Sigmoid colon (tissue), 7 donors: ENCODE measurements at places on chromosomes 11 and 22. TPM values are rescaled to one million over a fixed set of nuclear protein-coding genes. Genes with fewer than 3 reads are reported as not detected.
A peak's percentile ranks its signal among the peaks of the same experiment; 100 is the strongest.

Gene NRIP3
- polyA plus RNA-seq, result not detected

DNA sequence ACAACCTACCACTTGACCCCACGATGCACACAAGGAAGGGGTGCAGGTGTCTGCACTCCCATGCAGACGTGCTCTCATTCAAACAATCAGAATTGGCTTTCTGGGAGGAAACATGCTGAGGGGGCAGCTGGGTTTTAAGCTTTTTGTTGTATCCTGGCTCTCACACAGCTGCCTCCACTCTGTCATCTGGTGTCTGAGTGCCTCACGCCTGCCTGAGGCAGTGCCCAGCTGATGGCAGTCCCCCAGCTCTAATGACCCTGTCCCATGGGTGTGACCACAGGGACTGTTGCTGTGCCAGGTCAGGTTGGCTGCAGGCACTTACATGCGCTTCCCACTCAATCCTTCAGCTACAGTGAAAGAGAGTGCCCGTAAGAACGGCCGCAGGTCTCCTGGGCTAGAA lies 53.7 kb downstream of the ARFGAP3 start:
- peaks cover 20% of the 10 kb centered on the region for H3K36me3 ChIP-seq
- H3K27me3 ChIP-seq, result no peaks in the 10 kb centered on the region
- H3K4me3 ChIP-seq, result no peak overlapping the region
- DNase-seq, result peak; percentile 37
- H3K4me1 ChIP-seq, result no peaks in the 10 kb centered on the region
- H3K27ac ChIP-seq, result no peak overlapping the region

DNA sequence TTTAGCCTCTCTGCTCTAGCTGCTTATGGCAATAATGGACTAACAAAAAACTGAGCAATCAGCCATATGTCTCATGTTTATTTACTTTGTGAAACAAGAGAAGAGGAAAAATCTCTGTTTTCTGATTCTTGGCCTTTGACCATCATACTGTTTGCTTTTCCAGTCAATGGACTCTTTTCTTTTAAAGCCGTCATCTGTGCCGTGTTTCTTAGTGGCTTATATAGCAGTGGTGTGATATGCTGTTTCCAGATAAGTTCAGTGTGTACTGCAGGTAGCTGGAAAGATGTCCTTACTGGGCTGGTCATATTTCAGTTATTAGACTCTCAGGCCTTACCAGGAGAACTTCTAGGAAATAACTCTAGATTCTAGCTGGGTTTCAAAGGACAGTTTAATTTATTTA lies 33.6 kb upstream of the TECTA start:
- no peak for DNase-seq
- H3K27me3 ChIP-seq, result no peaks in the 10 kb centered on the region
- peaks cover 5% of the 10 kb centered on the region for H3K36me3 ChIP-seq
- peaks cover 7% of the 10 kb centered on the region for H3K4me1 ChIP-seq

Gene GUCD1
- polyA plus RNA-seq, result 301 TPM

DNA sequence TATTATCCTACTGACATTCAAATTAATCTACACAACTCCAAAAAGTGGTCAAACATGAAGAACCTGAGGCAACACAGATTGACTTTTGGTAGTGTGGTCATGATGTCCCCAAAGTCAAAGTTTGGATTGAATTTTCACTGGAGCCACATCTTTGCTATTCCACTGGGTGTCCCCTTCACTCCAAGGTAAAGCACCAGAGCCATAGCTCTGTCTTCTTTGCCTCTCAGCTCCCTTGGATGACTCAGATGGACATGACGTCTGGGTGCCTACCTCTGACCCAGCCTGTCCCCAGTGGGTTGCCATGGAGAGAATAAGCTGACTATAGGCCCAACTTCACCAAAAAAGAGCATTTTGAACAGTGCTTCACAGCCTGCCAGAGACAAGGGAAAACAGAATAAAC lies 57.4 kb upstream of the ARHGAP42 start:
- no peaks in the 10 kb centered on the region for H3K27me3 ChIP-seq
- no peaks in the 10 kb centered on the region for H3K36me3 ChIP-seq
- no peak overlapping the region for H3K27ac ChIP-seq
- H3K4me3 ChIP-seq, result no peak overlapping the region

GRCh38 chr22:39381009-39381755 lies 18.4 kb upstream of the TAB1 start:
- H3K27me3 ChIP-seq, result peaks cover 27% of the 10 kb centered on the region
- H3K4me1 ChIP-seq, result no peaks in the 10 kb centered on the region
- no peak overlapping the region for H3K27ac ChIP-seq
- DNase-seq, result no peak
- H3K4me3 ChIP-seq, result no peak overlapping the region

Gene CNIH2
- not detected for polyA plus RNA-seq

GRCh38 chr11:48028914-48029680 lies 48.7 kb downstream of the PTPRJ start:
- H3K4me3 ChIP-seq, result no peak overlapping the region
- no peak for DNase-seq
- H3K4me1 ChIP-seq, result peaks cover 12% of the 10 kb centered on the region
- no peak overlapping the region for H3K27ac ChIP-seq
- H3K36me3 ChIP-seq, result no peaks in the 10 kb centered on the region
- H3K27me3 ChIP-seq, result no peaks in the 10 kb centered on the region

- H3K27ac ChIP-seq, result no peak overlapping the region
- peaks cover 53% of the 10 kb centered on the region for H3K36me3 ChIP-seq
- peaks cover 34% of the 10 kb centered on the region for H3K4me1 ChIP-seq
- H3K4me3 ChIP-seq, result no peak overlapping the region
- H3K27me3 ChIP-seq, result no peaks in the 10 kb centered on the region
Observed at GRCh38 chr11:65866509-65867283, 5.9 kb downstream of the EFEMP2 start.

DNA sequence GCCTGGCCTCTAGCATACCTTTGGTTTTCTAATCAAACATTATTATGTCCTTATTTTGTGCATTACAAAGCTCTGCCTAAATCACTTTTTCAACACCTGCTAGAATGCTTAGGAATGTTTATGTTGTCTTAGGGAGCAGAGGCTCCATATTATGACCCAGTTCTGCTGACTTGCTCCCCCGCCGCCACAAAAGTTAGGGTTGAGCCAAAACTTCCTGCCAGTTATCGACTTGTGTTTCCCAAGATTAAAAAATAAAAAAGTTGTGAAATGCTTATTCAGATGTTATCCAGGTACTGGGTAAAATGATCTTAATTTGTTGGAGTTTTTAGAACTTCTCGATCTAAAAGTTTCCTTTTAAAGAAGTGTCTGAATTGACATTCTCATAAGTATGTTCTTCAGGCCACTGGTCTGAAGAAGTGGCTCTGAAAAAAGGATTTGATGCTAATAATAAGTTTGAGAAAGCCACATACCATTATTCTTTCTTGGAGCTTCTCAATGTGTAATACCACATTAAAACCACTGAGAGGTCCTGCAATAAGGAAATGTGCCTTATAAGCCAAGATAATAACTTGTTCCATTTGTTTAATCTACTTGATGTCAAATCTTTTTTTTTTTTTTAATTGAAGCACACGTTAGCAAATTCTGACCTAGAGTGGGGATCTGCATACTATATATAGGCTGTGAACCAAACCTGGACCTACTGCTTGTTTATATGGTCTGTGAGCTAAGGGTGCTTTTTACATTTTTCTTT lies 2.2 kb downstream of the RNF185 start:
- no peaks in the 10 kb centered on the region for H3K27me3 ChIP-seq
- H3K4me1 ChIP-seq, result no peaks in the 10 kb centered on the region
- no peak overlapping the region for H3K4me3 ChIP-seq
- no peak for DNase-seq

DNA sequence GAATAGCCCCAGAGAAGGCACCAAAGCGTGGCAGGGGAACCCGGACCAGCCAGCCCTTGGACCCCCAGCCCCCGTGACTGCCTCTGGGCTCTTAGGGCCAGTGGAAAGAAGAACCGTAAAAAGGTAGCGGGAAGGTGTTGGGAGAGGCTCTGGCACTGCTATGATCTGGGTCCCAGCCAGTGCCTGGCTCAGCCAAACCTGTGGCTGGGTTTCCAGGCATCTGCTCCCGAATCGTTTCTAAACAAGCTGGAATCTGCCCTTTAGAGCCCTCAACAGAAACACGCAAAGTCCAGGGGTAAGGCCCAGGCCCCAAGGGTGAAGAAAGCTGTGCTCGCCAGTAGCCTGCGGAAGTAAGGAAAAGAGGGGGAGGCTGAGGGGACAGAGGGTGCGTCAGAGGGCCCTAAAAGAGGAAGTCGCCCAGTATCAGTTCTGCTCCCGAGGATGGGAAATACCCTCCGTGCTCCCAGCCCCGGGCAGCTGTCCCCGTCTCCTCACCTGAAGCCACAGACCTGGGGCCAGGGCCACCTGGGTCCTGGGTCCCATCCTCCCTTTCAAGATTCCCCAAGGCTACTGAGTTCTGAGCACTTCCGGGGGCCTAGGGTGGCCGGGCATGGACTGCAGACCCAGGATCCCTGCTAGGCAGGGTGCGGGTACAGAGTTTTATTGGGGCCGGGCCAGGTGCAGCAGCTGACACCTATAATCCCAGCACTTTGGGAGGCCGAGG lies 24.7 kb downstream of the IL10RA start:
- peak; percentile 83 for DNase-seq
- peak overlapping the region; percentile 57 for H3K27ac ChIP-seq
- H3K4me3 ChIP-seq, result no peak overlapping the region
- H3K36me3 ChIP-seq, result no peaks in the 10 kb centered on the region
- no peaks in the 10 kb centered on the region for H3K4me1 ChIP-seq

GRCh38 chr11:1153951-1154493 lies 3.7 kb upstream of the MUC5AC start:
- no peaks in the 10 kb centered on the region for H3K27me3 ChIP-seq
- peak; percentile 67 for DNase-seq
- H3K4me1 ChIP-seq, result no peaks in the 10 kb centered on the region
- no peak overlapping the region for H3K27ac ChIP-seq

DNA sequence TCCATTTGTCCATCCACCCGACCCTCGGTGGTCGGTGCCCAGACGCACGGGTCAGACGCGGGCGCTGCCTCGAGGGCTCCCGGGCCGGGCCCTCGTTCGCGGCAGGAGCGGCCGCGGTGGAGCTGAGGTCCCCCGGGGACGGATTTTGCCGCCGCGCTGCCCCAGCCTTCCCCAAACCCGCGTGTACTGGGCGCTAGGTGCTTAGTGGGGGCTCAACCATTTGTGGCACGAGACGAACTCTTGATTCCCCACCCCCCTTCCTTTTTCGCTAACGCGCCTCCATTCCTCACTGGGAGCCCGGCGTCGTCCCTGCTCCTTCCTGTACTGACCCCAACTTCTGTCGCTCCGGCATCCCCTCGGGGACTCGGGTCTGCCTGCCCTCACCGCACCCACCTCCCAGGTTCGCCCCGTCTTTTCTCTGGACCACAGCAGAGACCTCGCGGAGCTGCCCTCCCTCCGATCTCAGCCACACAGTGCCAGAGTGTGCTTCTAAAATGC lies 789 bp upstream of the CBX7 start:
- peak overlapping the region; percentile 99 for H3K4me3 ChIP-seq
- H3K4me1 ChIP-seq, result peaks cover 36% of the 10 kb centered on the region
- peak; percentile 72 for DNase-seq
- no peaks in the 10 kb centered on the region for H3K36me3 ChIP-seq
- H3K27ac ChIP-seq, result peak overlapping the region; percentile 92

DNA sequence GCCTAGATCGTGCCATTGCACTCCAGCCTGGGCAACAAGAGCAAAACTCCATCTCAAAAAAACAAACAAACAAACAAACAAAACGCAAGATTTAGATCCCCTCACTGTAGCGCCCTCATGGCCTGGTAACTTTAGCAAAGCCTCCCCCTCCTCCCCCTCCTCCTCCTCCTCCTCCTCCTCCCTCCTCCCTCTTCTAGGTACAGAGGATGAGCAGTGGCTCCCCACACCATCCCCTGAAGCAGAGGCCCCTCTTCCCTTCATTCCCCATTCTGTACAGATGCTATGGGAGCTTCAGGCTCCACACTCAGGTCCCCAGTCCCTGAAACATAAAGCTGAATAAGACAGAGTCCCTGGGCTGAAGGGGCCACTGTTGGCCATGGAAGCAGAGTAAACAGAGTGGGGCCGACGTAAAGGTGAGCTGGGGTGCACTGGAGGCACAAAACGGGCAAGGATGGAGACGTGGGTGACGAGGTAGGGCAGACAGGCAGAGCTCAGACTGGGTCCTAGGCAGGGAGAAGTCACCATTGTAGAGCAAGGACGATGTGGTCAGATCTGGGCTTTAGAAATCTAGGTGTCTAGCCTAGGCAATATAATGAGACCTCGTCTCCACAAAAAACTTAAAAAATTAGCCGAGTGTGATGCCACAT lies 19.4 kb upstream of the NFAM1 start:
- no peak overlapping the region for H3K27ac ChIP-seq
- no peak overlapping the region for H3K4me3 ChIP-seq
- no peaks in the 10 kb centered on the region for H3K36me3 ChIP-seq
- H3K27me3 ChIP-seq, result no peaks in the 10 kb centered on the region

Gene NLRP10
- not detected for polyA plus RNA-seq

Gene CCDC179
- polyA plus RNA-seq, result not detected

DNA sequence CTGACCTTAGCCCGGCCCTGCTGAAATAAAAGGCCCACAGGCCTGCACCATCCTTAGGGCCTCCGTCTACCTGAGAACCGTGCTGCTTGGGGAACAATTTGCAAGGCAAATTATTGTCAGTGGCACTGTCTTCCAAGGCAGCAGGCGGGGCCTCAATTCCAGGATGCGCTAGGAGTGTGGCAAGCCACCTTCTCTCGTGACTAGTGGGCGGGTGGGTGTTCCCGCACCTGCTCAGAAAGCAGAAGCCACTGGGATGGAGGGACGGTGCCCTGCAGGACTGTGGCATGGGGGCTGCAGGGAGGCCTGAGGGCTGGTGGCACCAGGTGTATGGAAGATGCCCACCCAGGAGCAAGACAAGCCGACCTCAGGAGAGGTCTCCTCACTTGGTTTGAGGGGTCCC lies 58.8 kb upstream of the TTLL12 start:
- H3K4me3 ChIP-seq, result no peak overlapping the region
- no peak overlapping the region for H3K27ac ChIP-seq
- peaks cover 15% of the 10 kb centered on the region for H3K27me3 ChIP-seq

- peaks cover 45% of the 10 kb centered on the region for H3K27me3 ChIP-seq
- H3K4me1 ChIP-seq, result peaks cover 15% of the 10 kb centered on the region
- H3K27ac ChIP-seq, result no peak overlapping the region
- H3K36me3 ChIP-seq, result no peaks in the 10 kb centered on the region
Observed at GRCh38 chr22:48488611-48489511, 1338.8 kb downstream of the BRD1 start.
